ENCODE measurements at places on chromosomes 3 and 15. TPM values are rescaled to one million over a fixed set of nuclear protein-coding genes. Genes with fewer than 3 reads are reported as not detected.

DNA sequence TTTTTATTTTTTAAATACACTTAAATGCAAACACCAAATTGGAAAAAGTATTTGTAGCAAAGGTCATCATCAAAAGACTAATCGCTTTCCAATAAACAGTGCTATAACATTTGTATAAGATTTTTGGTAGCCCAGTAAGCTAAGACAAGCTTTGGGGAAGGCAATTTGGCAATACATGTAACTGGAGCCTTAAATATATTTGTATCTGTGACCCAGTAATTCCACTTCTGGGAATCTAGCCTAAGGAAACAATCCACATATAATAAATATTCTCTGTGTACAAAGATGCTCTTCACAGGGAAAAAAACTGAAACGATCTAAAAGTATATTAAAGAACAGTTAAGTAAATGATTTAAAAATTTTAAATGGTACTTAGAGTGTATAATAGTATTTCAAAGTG, 65.5 kb upstream of the TJP1 start:
- DNase-seq: no peak

Gene TRMT10C
- total RNA-seq: 15.2 TPM

DNA sequence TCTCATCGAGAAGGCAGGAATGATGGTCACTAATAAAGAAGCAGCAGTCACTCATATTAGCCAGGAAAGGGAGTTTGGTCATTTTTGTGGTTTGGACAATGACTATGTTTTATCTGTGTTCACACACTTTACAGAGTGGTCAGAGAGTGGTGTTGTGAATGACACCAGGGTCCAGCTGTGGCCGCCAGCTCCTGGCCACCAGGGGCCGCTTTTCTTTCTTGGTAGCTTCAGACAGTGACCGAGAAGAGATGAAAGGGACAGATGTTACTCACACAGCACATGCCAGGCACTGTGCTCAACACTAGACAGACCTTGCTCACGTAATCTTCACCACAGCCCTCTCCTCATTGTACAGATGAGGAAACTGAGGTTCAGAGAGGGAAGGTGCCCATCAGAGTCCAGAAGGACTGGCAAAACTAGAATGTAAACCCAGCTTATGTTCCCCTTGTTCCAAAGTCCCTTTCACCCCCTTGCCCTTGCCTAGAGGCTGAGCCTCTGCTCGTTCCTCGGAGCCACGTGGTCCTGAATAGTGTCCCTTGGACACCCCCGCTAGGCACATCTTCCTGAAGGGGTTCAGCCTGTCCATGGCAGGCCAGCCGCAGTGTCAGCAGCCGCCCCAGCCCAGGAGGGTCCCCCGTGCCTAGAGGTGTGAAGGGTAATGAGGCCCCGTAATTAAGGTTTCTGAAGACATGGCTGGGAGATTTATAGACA, 55.6 kb downstream of the CYP11A1 start:
- DNase-seq: no peak

Gene GOLGA8G
- not detected for total RNA-seq

Gene CYP1A2
- not detected for total RNA-seq

GRCh38 chr3:111882799-111883198, 23.7 kb downstream of the PHLDB2 start:
- DNase-seq: no peak

GRCh38 chr3:126349071-126349470, 8.1 kb downstream of the KLF15 start:
- DNase-seq: peak; percentile 60

- no peak for DNase-seq
Observed at GRCh38 chr3:171622126-171622525, 161.9 kb upstream of the TNIK start.

DNA sequence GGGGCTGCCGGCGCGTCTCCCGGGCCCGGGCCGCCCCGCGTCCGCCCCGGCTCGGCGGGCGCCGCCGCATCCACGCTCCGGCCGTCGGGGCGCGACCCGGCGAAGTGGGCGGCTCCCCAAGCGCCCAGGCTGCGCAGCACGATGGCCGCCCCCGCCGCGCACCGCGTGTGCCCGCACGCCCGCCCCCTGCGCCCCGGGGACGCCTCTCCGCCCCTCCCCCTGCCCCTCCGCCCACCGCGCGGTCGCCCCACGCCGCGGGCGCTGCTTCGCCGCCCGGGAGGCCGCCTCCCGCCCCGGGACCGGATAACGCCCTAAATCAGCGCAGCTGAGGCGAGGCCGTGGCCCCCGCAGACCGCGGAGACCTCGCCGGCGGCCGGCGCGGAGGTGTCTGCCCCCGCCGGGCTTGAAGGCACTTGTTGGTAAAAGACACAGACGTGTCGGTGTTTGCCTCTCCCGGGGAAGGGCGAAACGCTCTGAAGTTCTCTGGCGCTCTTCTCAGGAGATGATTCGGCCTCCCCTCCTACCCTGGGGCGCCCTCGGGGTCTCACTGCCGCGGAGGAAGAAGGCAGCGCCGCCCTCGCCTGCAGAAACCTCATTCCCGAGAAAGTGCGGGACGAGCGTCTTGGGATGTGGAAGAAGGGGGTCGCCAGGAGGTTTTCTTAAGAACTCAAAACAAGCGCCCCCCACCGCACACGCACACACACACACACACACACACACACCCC, at the start of gene BNC1:
TSS of gene BNC1 (minus strand) at position 106 of the 725 bp plus-strand sequence. CDS start at position 70, 36 bp downstream.
- peak; percentile 74 for DNase-seq

Gene DHX30
- total RNA-seq: 41.4 TPM

DNA sequence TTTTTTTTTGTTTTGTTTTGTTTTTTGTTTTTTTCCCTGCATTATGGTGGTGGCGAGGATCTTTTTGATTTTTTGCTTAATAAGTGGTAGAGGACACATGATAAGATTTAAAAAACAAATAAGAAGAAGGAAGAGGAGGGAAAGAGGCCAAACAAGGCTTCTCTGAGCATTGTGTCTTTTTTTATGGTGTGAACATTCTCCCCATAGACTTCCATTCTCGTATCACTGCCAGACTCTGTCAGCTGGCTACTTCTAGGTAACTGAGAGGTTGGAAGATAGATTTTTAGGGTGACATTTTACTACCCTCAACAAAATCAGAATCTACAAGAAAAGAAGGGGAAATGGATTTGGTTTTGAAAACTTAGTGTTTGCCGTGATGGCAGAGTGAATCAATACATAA, 3.8 kb downstream of the NLGN1 start:
- no peak for DNase-seq

Gene SLC12A1
- total RNA-seq: not detected

Gene PARP3
- 16.5 TPM for total RNA-seq

- no peak for DNase-seq
Observed at GRCh38 chr3:124429129-124429815, 301.0 kb upstream of the UMPS start.

- no peak for DNase-seq
Observed at GRCh38 chr3:125207507-125207906, 5.0 kb downstream of the SLC12A8 start.

Gene SERPINI2
- total RNA-seq: 0.81 TPM

Gene WWTR1
- total RNA-seq: 177 TPM

DNA sequence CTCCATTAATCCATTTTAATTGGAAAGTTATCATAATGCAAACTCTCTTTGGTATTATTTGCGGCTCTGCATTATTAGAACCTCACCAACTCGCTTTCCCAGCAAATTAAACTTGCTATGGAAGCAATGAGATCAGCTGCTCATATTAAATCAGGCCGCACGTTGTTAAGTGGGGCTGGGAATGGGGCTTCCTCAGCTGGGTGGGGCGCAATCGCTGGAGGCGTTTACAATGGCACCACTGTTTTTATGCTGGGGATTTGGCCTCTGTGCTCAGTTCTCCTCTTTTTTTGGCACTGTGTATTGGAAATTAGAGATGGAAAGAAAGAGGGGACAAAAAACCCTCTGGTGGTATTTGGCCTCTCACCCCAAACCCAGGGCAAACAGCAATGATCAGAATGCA, 72.2 kb downstream of the RPLP1 start:
- no peak for DNase-seq

Gene IFRD2
- 53.3 TPM for total RNA-seq

DNA sequence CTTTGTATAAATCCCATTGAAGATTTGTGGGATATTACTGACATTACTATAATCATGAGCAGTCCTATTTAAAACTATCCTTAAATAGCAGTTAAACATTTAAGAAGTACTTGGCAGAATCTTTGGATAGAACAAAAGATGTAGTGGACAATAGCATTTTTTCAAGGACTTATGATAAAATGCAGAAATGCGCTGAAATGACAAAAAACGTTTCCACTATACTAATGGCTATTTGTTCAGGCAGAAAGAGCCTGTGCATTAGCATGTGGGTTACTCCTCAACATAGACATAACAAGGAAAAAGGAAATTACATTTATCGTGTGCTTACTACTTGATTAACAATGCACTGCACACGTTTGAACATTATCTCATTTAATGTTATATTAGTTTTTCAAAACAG, 80.7 kb downstream of the GADL1 start:
- DNase-seq: no peak

DNA sequence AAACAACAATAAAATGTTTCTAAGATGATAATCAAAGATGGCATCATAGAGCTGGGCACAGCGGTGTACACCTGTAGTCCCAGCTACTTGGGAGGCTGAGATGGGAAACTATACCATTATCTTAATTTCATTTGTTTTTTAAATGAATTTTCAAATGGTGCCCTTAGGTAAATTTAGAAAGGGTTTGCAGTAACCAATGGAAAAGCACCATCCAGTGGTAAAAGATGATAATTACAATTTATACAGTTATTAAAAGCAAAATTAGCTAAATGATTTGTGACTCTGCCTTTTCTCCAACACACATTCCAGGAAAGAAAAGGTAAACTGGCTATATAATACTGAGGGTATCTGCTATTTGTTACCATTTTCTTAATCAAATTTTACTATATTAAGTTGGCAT, 14.4 kb upstream of the ANKRD28 start:
- DNase-seq: no peak

Gene RTP1
- total RNA-seq: not detected

GRCh38 chr3:187130346-187131066, 8.8 kb downstream of the RPL39L start:
- no peak for DNase-seq

DNA sequence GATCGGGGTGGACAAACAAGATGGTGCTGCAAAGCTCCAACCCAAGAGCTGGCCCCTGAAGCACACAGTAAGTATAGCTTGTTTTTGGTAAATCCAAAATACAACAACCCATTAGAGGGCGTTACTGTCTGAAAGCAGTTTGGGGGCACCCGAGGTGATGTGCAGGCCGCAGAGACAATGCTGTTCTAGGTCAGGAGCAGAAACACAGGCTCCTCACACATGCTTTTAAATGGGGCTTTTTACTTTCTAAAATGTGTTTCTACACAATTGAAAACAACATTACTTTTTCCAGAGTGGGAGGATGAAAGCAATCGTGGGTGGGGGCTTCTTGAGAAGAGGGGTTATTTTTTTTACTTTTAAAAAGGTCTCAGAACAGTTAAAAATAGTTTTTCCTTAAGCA, 1029.3 kb upstream of the CFAP20DC start:
- DNase-seq: no peak

Gene SAMMSON
- total RNA-seq: 0.33 TPM

Gene PLS1
- not detected for total RNA-seq

GRCh38 chr3:120528163-120528562, 68.0 kb upstream of the NDUFB4 start:
- DNase-seq: no peak

DNA sequence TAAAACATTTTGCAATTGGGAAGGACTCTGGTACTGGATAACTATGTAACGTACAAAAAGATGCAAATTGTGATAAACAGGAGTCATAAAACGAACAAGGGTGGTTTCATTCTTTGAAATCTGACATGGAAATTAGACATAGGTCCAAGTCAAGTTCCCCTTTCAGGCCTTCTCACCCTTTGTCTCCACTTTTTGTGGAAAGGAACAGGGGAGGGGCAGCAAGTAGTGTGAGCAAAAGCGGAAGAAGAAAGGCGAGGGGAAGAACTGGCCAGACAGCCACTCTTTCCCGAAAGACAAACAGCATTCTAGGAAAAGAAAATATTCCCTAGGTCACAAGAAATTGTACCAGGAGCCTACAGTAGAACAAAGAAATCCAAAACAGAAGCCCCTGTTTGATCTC, 52.6 kb downstream of the MCF2L2 start:
- DNase-seq: no peak

Gene GOLGA8S
- 0.60 TPM for total RNA-seq

GRCh38 chr3:109640146-109640652, 302.9 kb upstream of the DPPA4 start:
- DNase-seq: no peak

Gene CPEB1
- total RNA-seq: 5.0 TPM

Gene ZNF620
- total RNA-seq: 3.6 TPM

DNA sequence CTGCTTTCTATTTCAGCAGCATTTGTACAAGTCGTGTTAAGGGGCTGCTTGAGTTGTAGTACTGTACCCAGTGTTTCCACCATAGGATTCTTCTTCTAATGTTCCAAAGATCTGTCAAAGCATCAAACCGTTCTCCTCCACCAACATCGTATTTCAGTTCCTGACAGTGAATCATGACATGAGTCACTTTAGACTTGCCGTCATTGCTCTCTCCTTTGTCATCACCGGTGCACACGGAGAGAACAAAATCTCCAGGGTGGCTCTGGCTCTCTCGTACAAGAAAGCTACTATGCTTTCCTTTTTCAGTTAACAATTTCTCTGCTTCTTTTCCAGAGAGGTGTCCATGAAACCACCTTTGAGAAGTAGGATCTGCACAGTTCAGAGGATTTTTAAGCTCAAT, 270.9 kb upstream of the CCDC54 start:
- no peak for DNase-seq

DNA sequence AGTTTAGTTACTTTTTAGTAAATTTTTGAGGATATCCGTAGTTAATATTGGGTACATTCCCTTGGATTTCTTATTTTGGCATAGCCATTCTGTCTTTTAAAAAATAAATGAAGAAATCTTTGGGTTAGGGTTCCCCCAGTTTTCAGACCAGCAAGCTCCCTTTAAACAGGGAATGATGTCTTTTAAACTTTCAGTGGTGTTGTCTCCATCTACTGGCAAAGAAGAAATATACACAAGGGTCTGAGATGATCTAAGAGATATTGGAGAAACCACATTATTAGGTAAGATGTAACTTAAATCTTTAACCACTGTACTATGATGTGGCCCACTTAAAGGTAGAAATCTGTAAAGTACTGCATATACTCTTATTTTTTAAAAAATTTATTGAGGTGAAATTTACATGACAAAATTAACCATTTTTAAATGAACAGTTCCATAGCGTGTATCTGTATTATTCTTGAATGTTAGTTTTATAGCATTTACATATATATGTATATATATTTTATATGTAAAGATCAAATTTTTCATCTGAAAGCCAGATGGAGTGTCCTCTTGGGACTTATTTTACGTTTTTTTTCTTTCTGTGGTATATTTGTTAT, 35.1 kb upstream of the EIF3J start:
- DNase-seq: no peak

Data from posterior vena cava (tissue), 2 donors.